ENCODE measurements at places on chromosomes 2 and 18. TPM values are rescaled to one million over a fixed set of nuclear protein-coding genes. Genes with fewer than 3 reads are reported as not detected.

RAB6C gene
- total RNA-seq: not detected

TMEM247 gene
- total RNA-seq: not detected

METTL8 gene
- total RNA-seq: 15.1 TPM

GRCh38 chr2:235127931-235128330, 176.1 kb downstream of the SH3BP4 start:
- DNase-seq: no peak

- no peak for DNase-seq
Observed at GRCh38 chr2:168624028-168624427, 168.0 kb downstream of the CERS6 start.

DNA sequence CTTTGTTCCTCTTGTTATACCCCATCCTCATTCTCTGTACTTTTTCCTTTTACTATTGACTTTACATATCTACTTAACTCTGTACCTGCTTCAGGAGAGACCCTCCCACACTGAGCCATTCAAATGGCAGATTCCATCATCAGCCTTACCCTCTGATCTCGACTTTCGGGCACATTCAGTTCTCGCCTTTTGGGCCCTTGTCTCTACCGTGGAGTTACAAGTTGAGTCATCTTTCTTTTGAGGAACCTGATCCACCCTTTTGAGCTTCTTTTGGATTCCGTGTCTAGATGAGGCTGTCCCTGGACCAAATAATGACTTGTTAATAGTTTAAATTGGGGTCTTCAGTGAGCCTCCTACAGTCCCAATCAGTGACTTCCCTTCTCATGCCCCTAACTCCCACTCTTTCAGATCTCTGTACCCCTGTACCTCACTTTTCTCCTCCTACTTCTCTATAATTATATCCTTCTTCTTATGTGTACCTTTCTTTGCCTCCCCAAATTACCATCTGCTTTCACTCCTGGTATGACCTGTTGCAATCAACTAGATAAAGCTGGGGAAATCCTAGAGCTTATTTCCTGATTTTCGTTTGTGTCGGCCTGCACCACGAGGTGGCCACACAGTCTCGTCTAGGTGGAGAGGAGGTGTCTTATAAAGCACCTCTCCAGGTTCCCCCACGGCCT, 17.2 kb downstream of the SP110 start:
- no peak for DNase-seq

GRCh38 chr18:35306588-35307250, 16.7 kb upstream of the ZSCAN30 start:
- DNase-seq: no peak

Measured in T-cell (primary cell).